SIG-M5 (cell line): ENCODE measurements at places on chromosomes 4 and X.

- DNase-seq, result no peak
These were observed 619.5 kb upstream of the SMIM31 start for GRCh38 chr4:164134388-164134787.

GRCh38 chr4:122882857-122883735 lies 39.3 kb downstream of the NUDT6 start:
- no peak for DNase-seq

GRCh38 chr4:101355246-101355645 lies 7.9 kb upstream of the PPP3CA start:
- DNase-seq, result no peak

DNA sequence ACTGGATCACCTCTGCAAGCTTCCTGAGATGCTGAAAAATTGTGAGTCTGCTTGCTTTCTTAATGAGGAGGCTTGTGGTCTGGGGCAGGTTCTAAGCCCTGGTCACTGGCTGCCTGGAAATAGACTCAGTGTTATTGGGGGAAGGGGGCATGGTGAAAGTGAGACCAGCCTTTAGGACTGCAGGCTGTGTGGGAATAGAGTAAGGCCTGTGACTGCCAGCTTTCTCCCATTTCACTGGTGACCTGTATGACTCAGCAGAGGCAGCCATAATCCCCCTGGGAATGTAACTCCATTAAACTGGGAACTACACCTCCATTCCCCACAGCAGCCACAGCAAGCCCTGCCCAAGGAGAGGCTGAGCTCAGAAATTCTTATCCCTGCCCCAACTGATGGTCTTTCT lies 55.9 kb upstream of the IL15 start:
- DNase-seq, result no peak

- DNase-seq, result no peak
These were observed 229.7 kb upstream of the MBNL3 start for GRCh38 chrX:132718431-132718958.

GRCh38 chrX:7205037-7205577 lies 57.2 kb upstream of the PUDP start:
- no peak for DNase-seq
